H1 (cell line): ENCODE measurements at places on chromosomes 12 and 14. TPM values are rescaled to one million over a fixed set of nuclear protein-coding genes. Genes with fewer than 3 reads are reported as not detected.

CPNE6 gene
- total RNA-seq = not detected in 2 replicates

NTS gene
- 32.6 and 36.6 TPM in 2 replicates for total RNA-seq

RIMKLB gene
- 75.7 and 78.2 TPM in 2 replicates for total RNA-seq

NDRG2 gene
- 27.2 and 29.9 TPM in 2 replicates for total RNA-seq

FGF6 gene
- not detected in 2 replicates for total RNA-seq

DNA sequence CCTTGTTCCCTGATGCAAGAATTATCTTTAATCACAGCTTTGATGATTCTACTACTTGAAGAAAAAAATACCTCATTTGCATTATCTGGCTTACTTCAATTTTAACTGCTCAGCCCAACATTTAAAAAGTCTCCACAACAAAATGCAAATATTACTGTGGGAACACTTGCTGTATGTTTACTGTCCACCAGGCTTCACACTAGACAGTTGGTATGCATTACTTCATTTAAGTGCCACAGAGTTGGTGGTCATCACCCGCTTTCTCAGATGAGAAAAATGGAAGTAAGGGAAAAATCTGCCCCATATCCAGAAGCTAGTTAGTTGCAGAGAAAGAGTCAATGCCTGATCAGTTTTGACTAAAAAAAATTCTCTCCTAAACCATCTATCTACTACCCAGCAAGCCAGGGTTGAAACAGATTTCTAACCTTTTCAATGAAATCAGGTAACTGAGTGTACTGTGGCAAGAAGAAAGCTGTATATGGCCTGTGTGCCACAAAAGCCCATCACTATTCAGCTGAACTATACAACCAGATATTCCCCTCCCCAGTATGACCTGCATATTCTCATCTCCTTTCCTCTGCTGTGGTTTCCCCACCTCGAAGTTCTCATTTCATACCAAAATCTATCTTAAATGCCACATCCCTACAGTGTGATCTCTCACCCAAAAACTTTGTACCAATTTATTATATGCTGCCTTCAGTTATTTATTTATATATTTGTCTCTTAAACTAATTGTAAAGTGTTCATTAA is 90.3 kb downstream of the ATP2B1 start:
- no peak for DNase-seq

DNA sequence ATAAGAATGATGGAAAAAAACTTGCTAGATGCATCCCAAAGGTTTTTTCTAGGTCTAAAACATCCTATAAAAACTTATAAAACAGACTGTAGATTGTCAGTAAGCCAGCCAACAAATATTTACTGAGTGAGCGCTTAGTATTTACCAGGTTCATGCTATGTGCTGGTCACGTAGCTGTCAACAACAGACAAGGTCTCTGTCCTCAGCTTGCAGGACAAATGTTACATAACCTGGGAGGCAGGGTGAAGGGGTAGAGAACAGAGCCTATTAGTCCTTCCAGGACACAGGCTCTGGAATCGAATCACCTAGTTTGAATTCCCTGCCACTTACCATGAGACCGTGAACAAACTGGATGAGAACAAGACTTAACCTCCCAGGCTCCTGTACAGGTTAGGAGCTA is 6.4 kb downstream of the NFYB start:
- DNase-seq = no peak

DNA sequence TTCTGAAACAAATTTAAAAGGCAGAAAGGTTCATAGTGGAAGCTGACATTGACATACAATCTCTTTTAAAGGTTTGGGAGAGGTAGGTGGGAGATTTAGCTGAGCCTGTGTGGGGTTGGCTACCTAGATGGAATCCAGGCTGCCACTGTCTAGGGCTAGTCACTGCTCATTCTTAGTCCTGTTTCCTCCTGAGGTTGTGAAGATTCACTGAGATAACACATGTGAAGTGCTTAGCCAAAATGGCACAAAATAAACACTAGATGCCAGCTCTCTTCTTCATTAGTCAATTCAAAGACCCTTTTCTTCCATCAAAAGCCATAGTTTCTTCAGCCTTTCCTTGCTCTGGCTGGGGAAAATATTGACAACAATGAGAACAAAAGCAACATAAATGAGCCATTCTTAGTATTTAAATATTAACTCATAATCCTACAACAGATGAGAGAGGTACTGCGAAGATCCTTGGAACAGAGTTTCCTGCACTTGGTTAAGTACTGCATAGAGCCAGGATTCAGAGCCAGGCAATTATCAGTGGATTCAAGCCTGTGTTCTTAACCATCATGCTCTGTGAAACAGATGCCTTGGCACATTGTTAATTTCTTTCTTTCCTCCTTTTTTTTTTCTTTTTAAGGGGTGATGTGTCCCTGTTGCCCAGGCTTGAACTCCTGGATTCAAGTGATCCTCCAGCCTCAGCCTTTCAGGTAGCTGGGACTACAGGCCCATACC is 3.5 kb downstream of the MYF6 start:
- DNase-seq = no peak

DNA sequence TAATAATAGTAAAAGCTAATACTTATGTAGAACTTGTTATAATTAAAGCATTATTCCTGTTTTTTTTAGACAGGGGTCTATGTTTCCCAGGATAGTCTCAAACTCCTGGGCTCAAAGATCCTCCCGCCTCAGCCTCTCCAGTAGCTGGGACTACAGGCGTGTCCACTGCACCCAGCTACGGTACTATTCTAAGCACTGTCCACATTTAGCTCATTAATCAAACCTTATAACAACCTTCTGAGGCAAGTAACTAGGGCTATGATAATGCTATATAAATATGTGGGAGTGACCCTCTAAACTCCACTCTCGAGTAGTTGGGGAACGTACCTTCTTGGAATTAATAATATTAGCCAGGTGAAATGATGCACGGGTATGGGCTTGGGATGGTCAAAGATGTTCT is 60.7 kb upstream of the NR2C1 start:
- no peak for DNase-seq

- DNase-seq = no peak
These were observed 1014.1 kb downstream of the TMTC2 start for GRCh38 chr12:83700838-83701237.

- peak; percentile 2 for DNase-seq
These were observed 409.8 kb downstream of the RERGL start for GRCh38 chr12:17680220-17680619.

DNA sequence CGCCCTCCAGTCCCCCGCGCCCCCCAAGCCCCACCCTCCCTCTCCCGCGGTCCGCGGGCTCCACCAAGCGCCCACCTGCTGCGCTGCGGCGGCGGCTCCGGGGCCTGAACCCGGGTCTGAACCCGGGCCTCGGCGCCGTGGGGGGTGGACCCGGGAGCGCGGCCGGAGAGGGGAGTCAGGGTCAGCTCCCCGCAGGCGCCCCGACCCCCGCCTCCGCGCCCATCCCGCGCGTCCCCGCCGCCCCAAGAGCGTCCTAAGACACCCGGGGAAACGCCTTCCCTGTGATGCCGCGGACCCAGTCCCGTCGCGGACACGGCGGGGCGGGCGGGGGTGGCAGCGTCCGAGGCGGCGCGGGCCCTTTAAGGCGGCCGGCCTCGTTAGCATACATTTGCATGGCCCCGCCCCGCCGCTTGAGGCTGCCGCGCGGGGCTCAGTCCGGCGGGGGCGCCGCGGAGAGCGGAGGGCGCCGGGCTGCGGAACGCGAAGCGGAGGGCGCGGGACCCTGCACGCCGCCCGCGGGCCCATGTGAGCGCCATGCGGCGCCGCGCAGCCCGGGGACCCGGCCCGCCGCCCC is at the start of gene MMP17:
Gene MMP17, plus strand, starts transcription at position 433 of the 574 bp plus-strand sequence. Its CDS starts 102 bp downstream, at position 535.
- no peak for DNase-seq

- DNase-seq = no peak
These were observed 29.0 kb downstream of the WBP11 start for GRCh38 chr12:14774074-14774905.

GRCh38 chr14:53943751-53944083 is 12.9 kb downstream of the BMP4 start:
- no peak for DNase-seq

DNA sequence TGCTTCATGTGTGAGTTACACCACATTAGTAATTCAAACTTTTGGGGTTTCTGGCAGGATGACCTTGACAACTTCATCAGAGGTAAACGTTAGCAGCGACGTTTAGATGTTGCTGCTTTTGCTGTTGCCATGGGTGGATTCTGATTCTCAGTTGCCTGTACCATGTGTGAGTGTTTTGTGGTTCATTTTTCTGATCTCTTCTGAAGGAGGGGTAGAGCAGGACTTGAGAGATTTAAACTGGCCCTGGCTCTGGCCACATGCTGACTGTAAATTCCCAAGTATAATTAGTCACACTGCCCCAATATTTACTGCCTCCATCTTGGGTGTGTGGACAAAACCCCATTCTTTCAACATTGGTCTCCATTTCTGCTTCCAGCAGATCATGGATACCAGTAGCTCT is 110.4 kb downstream of the ETV6 start:
- DNase-seq = no peak

DNA sequence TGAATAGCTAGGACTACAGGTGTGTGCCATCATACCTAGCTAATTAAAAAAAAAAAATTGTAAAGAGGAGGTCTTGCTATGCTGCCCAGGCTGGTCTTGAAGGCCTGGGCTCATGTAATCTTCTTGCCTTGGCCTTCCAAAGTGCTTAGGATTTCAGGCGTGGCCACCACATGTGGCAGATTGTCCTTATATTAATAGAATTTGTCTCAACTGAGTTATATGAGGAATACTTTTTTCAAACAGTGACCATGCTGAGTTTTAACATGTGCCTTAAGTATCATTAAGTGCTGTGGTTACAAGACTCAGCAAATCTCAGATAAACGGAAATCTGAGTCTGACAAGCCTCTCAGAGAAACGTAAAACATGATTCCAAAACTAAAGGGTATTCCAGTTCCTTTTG is 83.2 kb upstream of the FERMT2 start:
- DNase-seq = no peak

- no peak for DNase-seq
These were observed 15.3 kb downstream of the DYNC1H1 start for GRCh38 chr14:101979666-101980065.

- DNase-seq = no peak
These were observed 191.5 kb upstream of the NOS1 start for GRCh38 chr12:117552971-117553370.
